ENCODE measurements at places on chromosomes 1 and 21.

GRCh38 chr21:34342476-34342875, 21.3 kb upstream of the KCNE2 start:
- no peak for DNase-seq

- no peak for DNase-seq
These were observed 146.0 kb upstream of the KIAA0040 start for GRCh38 chr1:175338387-175339135.

- DNase-seq = no peak
These were observed 479.2 kb upstream of the USP24 start for GRCh38 chr1:55694310-55694801.

- DNase-seq = no peak
These were observed 7.7 kb upstream of the ECE1 start for GRCh38 chr1:21297975-21298374.

DNA sequence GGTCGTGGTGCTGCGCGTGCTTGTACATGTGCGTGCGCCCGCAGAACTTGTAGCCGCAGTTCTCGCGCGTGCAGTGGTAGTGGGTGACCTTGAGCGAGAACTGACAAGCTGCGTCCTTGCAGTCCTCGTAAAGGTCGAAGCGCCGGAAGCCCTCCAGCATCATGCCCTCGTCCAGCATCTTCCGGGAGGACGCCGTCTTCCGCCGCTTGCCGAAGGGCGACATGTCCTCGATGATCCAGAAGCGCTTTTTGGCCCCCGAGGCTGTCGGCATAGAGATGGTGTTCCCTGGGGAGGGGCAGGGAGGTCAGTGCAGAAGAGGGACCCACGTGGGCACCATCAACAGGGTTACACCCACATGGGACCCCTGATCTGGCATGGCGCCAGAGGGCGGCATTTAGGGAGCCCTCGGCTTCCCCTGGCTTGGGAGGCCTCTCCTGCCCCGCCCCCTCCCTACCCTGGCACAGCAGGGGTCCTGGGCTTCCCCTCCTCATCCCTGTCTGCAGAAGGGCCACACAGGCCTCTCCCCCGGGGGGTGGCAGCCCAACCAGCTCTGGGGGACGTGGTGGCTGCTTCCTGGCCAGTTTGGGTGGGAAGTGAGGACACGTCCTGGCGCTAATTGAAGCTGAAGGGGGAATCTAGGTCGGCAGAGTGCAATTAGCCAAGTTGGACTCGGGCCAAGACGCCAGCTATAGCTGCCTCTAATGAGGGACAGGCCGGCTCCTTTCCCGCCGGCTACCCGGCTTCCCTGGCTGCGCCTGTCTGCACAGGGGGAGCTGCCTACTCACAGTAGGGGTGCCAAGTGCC, 156.5 kb downstream of the CASZ1 start:
- DNase-seq = peak; percentile 43

- DNase-seq = no peak
These were observed 853.9 kb downstream of the KCNT2 start for GRCh38 chr1:195754303-195754702.
